ENCODE measurements at places on chromosomes 16 and 17.
A peak's percentile ranks its signal among the peaks of the same experiment; 100 is the strongest.

- H3K4me1 ChIP-seq, result peaks cover 6% of the 10 kb centered on the region
- DNase-seq, result no peak
- H3K27me3 ChIP-seq, result no peaks in the 10 kb centered on the region
Measured at GRCh38 chr16:23848958-23849357, 13.2 kb downstream of the PRKCB start.

- DNase-seq, result no peak
- H3K4me1 ChIP-seq, result no peaks in the 10 kb centered on the region
- H3K36me3 ChIP-seq, result no peaks in the 10 kb centered on the region
- no peak overlapping the region for H3K27ac ChIP-seq
- H3K27me3 ChIP-seq, result no peaks in the 10 kb centered on the region
Measured at GRCh38 chr17:40019140-40019991, 4.1 kb downstream of the CSF3 start.

DNA sequence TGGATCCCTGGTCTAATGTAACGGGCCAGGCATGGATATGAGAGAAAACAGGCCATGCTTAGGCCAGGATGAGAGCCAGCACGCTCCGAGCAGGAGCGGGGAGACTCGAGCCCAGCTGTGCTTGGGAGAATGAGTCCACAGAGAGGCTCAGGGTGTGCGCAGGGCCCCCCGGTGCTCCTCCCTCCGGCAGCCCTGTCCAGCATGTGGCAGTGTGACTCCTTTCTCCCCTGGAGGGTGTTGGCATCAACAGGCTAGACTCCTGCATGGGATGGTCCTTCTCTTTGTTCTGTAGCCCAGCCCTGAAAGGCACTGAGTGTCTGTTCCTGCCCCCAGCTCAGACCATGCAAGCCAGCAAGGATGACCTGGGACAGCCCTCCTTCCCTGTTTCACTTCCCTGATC, 23.4 kb downstream of the PGS1 start:
- H3K36me3 ChIP-seq, result peaks cover 55% of the 10 kb centered on the region
- no peak overlapping the region for H3K4me3 ChIP-seq
- no peak overlapping the region for H3K27ac ChIP-seq
- no peak for DNase-seq
- no peaks in the 10 kb centered on the region for H3K4me1 ChIP-seq

DNA sequence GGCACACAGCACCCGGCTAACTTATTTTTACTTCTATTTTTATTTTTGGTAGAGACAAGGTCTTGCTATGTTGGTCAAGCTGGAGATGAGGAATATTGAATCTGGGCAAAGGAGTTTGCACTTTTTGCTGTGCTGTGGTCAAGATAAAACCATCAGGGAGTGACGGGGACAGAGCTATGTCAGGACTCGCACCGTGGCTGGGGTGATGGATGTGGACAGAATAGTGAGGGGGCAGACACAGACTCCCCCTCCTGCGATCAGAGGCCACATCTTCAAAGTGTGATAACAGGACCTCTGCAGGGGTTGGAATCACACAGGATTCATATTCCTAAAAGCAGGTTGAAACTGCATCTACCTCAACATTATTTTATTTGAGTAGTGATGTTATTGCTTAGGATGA, 25.6 kb downstream of the IL21R start:
- DNase-seq, result no peak
- H3K27me3 ChIP-seq, result no peaks in the 10 kb centered on the region

- H3K36me3 ChIP-seq, result no peaks in the 10 kb centered on the region
- no peaks in the 10 kb centered on the region for H3K4me1 ChIP-seq
- H3K4me3 ChIP-seq, result no peak overlapping the region
- DNase-seq, result no peak
- H3K27ac ChIP-seq, result no peak overlapping the region
Measured at GRCh38 chr17:77254951-77255825, 114.4 kb downstream of the SEC14L1 start.

GRCh38 chr17:1490643-1491442, 1.6 kb downstream of the MYO1C start:
- no peaks in the 10 kb centered on the region for H3K36me3 ChIP-seq
- no peaks in the 10 kb centered on the region for H3K27me3 ChIP-seq
- peaks cover 16% of the 10 kb centered on the region for H3K4me1 ChIP-seq
- H3K4me3 ChIP-seq, result peak overlapping the region; percentile 59
- DNase-seq, result peak; percentile 70

DNA sequence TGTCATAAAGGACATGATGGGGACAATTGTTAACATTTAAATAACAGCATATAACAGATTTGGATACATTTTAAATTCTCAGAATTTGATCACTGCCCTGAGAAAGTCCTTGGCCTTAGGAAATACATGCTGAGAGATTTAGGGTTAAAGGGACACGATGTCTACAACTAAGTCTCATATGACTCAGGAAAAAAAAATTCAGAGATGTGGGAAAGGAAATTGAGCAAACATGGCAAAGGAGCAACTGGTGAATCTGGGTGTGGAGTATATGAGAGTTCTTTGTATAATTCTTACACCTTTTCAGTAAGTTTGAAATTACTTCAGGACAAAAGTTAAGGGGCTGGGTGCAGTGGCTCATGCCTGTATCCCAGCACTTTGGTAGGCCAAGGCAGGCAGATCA, 18.2 kb downstream of the MPP3 start:
- H3K36me3 ChIP-seq, result no peaks in the 10 kb centered on the region
- H3K4me1 ChIP-seq, result no peaks in the 10 kb centered on the region
- H3K4me3 ChIP-seq, result no peak overlapping the region
- H3K27ac ChIP-seq, result no peak overlapping the region
- no peak for DNase-seq

DNA sequence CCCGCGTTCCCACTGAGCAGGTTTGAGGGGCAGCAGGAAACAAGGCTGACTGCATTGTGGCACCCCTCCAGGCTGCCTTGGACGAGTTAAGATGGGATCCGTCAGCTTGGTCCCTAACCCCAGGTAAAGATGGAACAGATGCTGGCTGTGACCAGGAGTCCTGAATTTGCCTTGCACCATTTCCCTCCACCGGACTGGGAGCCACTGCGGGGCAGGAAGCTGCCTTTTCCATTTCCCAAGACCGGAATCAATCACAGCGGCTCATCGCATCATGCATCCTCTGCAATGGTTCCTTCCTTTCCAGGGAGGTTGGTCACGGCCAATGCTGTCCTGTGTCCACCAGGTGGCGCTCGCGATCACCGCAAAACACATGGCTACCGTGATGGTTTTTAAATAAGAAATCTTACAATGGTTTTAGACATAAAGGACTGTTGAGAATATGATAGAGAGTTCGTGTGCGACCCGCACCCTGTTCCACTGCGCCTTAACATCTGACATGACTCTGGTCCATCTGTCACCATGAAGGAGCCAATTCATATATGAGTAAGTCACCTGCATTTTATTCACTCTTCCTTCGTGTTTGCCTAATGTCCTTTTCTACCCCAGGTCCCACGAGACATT, 6.8 kb upstream of the MEAK7 start:
- no peaks in the 10 kb centered on the region for H3K4me1 ChIP-seq
- no peak overlapping the region for H3K4me3 ChIP-seq
- H3K27ac ChIP-seq, result no peak overlapping the region
- no peaks in the 10 kb centered on the region for H3K36me3 ChIP-seq

- H3K36me3 ChIP-seq, result no peaks in the 10 kb centered on the region
- H3K4me3 ChIP-seq, result no peak overlapping the region
- H3K27me3 ChIP-seq, result no peaks in the 10 kb centered on the region
- H3K27ac ChIP-seq, result no peak overlapping the region
- no peaks in the 10 kb centered on the region for H3K4me1 ChIP-seq
Measured at GRCh38 chr17:51054748-51055147, 65.9 kb downstream of the SPAG9 start.

DNA sequence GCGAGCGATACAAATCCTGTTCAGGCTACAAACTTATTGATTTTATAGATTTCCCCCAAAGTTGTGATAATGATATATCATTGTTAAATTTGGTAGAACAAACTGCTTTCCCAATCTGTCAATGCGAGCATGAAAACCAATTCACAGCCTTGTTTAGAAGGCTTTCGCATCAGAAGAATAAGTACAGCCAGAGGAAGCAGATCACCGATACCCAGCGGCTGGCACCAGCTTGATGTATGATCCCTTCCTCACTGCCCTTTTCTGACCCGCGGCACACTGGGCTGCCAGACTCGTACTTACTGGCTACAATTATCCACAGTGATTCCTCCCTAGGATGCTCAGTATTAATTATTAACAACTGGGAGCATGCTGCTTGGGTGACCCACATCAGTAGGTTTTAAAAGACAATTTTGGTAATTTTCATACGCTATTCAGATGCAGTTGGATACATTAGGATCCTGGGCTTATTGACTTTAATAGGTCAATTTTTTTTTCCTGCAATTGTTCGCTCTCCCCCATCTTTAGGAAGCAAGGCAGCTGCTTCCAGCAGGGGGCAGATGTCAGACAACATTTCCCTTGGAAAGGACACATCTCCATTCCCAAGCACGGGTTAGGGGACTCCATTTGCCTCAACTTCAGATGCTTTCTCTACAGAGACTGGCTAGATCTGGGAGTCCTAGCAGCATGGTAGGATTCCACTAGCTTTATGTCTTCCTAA, 582.7 kb upstream of the PSMD7 start:
- H3K4me1 ChIP-seq, result no peaks in the 10 kb centered on the region
- peak; percentile 60 for DNase-seq
- peaks cover 6% of the 10 kb centered on the region for H3K27me3 ChIP-seq
- H3K4me3 ChIP-seq, result no peak overlapping the region
- no peak overlapping the region for H3K27ac ChIP-seq

DNA sequence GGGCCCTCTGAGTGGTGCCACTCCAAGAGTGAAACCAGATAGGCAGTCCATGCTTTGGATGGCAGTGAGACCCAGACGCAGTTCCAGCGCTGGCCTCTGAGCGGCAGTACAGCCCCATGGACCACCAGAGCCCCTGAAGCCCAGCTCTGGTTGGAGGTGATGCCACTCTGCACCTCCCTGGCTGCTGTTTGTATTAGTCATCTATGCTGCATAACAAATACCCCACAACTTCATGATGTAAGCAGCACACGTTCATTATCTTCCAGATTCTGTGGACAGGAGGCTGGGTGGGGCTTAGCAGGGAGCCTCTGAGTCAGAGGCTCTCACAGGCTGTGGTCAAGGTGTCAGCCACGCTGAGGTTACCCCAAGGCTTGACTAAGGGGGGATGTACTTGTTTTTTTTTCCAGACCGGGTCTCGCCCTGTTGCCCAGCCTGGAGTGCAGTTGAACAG, 5.1 kb upstream of the NME4 start:
- no peaks in the 10 kb centered on the region for H3K36me3 ChIP-seq
- H3K4me1 ChIP-seq, result no peaks in the 10 kb centered on the region
- no peak overlapping the region for H3K4me3 ChIP-seq

- no peak for DNase-seq
- no peak overlapping the region for H3K27ac ChIP-seq
- H3K27me3 ChIP-seq, result no peaks in the 10 kb centered on the region
- no peaks in the 10 kb centered on the region for H3K36me3 ChIP-seq
- no peak overlapping the region for H3K4me3 ChIP-seq
Measured at GRCh38 chr16:74192281-74192797, 104.3 kb upstream of the PSMD7 start.

- H3K27me3 ChIP-seq, result no peaks in the 10 kb centered on the region
- no peak overlapping the region for H3K27ac ChIP-seq
- DNase-seq, result no peak
- H3K36me3 ChIP-seq, result no peaks in the 10 kb centered on the region
Measured at GRCh38 chr16:3346041-3346440, 9.6 kb upstream of the OR2C1 start.

Measured in A673 (cell line).